HS-5 (cell line): ENCODE measurements at places on chromosomes 1 and 21.

DNA sequence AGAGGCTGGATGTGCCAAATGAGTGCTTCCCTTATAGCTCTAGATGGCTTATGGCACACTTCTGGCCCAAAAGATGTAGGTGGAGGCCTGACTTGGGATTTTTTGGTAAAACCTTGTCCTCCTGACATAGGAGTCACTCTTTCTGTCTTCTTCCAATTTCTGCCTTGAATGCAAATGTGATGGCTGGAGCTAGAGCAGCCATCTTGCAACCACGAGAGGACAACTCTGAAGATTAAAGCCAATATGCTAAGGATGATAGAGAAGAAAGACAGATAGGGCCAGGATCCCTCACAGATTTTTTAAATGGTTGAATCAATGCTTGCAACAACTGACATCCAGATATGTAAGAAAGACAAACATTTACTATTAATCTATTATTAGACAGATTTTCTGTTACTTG lies 8.5 kb upstream of the GPR137B start:
- DNase-seq = no peak

DNA sequence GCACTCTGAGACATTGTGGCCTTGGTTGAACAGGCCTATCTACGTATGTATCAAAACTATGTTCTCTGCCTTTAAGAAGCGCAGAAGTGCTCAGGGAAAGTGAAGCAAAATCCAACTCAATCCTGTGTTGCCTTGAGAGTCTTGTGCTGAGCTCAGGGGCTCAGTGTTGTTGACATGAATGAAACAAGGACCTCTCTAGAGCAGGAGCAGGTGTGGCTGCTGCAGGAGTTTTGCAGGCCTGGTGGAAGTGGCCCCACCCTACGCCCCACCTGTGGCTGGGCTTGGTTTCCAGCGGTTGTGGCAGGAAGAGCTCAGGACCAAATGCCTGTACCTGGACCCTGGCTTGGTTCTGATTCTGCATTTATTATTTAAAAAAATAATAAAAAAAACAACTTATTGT lies 20.9 kb downstream of the CA6 start:
- no peak for DNase-seq

- DNase-seq = no peak
Observed at GRCh38 chr1:154934358-154934948, 2.1 kb downstream of the PMVK start.

DNA sequence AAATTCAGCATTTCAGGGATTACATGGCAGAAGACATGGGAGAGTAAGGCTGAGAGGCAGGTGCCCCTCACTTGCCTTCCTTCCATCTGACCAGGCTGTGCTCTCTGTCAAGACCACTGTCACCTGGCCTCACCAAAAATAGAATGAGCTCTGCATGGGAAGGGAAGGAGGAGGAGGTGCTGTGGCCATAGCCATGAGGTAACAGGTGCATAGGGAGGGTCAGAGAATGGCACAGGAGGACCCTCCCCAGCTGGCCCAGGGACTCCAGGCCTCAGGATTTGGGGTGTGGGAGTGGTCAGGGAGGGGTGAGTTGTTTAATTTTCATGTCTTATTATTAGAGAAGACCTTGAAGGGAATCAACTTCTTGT lies 192.3 kb downstream of the FCRL5 start:
- no peak for DNase-seq

GRCh38 chr1:16981269-16981849 lies 939 bp upstream of the MFAP2 start:
- DNase-seq = peak; percentile 83

- no peak for DNase-seq
Observed at GRCh38 chr21:41972511-41973205, 18.8 kb upstream of the C2CD2 start.

- DNase-seq = no peak
Observed at GRCh38 chr1:85356130-85356529, 79.7 kb upstream of the BCL10 start.

DNA sequence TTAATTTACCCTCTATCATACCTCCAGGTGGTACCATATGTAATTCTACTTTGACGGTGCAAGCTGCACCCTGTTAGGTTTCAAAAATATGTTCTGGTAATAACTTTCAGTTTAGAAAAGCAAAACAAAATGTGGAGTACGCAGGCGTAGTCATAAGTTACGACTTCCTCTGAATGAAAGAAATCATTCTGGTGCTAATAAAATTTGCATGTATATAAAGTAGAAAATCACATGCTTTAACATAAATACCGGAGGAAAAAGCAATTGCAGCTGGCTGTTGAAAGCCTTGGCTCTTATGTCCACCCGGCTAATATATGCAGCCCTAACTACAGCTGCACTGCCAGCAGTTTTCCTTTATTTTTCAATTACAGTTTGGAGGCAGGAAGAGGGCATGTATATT lies 65.2 kb upstream of the TMPRSS15 start:
- DNase-seq = no peak

GRCh38 chr1:3631320-3632260 lies 6.8 kb downstream of the TPRG1L start:
- no peak for DNase-seq

GRCh38 chr1:173914366-173914871 lies 2.7 kb downstream of the SERPINC1 start:
- DNase-seq = no peak

DNA sequence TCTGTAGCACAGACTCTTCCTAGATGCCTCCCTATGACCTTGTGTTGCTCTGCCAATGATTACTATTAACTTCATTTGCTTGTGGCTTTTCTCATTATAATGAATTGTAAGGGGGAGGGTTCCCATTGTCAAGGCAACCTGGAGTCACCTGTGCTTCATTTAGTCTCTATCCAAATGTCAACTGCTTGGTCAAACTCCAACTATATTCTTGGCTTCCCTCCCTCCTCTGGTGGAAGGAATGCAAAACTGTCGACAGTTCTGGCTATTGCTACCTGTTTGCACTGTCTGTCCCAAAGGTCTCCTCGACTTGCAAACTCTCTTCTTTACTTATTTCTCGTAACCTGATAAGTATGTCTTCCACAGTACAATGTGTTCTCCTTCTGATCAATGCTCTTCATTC lies 100.3 kb downstream of the CACNA1E start:
- no peak for DNase-seq

GRCh38 chr1:30147188-30147587 lies 576.2 kb downstream of the MATN1 start:
- no peak for DNase-seq

GRCh38 chr1:28601696-28602095 lies 9.6 kb downstream of the RAB42 start:
- peak; percentile 86 for DNase-seq

DNA sequence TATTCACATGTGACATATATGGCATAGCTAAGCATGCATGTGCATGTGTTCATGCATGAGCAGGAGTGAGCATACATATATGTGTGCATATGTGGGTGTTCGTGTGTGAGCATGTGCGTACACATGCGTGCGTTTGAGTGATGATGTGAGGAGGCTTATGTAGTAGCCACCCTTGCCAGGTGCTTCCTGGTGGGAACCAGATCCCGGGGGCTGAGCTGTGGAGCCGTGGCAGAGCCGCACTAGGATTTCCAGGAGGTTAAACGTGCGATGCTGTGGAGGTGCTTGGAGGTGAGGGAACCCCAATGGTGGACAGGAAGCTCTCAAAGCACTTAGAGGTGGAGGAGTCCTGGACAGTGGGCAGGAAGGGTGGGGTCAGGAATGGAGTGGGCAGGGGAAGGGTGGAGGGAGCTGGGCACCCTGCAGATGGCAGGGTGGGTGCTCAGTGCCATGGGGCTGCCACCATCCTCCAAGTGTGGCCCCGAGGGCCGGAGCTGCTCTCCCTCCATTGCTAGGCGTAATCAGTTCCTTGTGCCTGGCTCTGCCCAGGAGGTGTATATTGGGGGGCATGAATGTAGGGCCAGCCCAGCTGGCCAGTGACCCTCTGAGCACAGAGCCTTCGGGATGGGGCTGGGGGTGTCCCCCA lies 48.5 kb downstream of the COL18A1 start:
- DNase-seq = no peak

GRCh38 chr1:3671371-3672180 lies 19.3 kb downstream of the TP73 start:
- no peak for DNase-seq

GRCh38 chr1:208513799-208514198 lies 269.6 kb upstream of the PLXNA2 start:
- DNase-seq = no peak

DNA sequence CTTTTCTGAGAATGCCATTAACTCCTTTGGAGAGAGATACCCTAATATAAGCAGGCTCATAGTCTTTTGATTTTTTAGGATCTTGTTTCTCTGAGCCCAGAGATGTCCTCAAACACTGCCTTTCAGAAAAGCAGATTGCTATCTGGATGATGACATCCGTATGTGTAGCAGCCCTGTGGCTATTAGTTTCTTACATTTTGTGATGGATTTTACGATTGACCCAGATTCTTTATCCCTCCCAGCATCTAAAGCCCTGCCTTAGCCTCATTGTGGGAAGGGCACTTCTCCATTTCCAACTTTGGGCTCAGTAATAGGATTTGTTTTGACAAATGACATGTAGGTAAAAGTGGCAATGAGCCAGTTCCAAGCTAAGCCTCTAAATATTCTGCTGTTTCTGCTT lies 300.3 kb downstream of the TTLL7 start:
- no peak for DNase-seq

DNA sequence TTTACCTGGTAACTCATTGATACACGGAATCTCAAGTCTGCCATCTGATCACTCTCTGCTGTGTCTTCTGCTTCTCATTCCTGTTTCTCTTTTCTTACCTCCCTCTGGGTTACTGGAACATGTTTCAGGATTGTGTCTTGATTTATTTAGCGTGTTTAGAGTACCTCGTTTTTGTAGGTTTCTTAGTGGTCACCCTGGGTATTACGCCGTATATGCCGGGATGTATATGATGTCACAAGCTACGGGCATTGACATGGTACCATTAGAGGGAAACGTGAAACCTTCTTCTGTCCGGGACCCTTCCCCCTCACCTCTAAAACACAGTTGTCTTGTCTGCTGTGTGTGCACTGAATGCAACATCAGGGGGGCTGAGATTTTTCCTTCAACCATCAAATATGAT lies 2.8 kb downstream of the ACTRT2 start:
- DNase-seq = no peak

DNA sequence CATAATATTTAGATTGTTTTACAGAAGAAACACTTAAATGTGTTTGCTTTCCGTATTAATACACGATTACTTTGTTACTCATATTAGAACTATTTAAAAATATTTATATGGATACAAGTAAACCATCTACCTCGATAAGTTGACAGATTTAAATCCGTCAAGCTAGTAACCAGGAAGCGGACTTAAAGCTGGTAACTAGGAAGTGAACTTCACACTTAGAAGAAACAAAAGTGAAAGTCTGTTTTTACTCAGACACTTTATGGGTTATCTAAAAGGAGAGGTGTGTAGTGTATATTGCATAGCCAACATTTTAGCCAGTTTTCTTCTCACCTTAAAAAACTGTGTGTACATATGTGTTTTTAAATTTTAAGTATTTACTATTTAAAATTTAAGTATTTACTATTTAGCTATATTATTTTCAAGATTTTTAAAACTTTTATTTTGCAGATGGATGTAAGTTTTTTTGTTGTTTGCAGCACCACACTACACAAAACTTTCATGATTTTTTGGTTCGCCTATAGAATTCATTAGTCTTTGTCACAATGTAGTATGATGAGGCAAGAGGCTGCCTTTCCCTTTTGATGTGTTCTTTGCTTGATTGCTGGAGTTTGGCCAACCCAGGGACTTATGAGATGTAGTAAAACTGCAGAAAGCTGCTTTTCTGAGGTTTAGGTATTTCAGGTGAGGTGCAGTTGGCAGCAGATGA lies 2.7 kb downstream of the USP25 start:
- no peak for DNase-seq

GRCh38 chr1:206516728-206516990 lies 9.3 kb downstream of the RASSF5 start:
- no peak for DNase-seq

GRCh38 chr1:236407059-236407458 lies 13.0 kb downstream of the EDARADD start:
- no peak for DNase-seq

- DNase-seq = no peak
Observed at GRCh38 chr1:167175901-167176300, 44.8 kb upstream of the POU2F1 start.

- DNase-seq = peak; percentile 49
Observed at GRCh38 chr1:201916649-201917249, 28.1 kb downstream of the SHISA4 start.

- no peak for DNase-seq
Observed at GRCh38 chr1:205772607-205773032, 2.7 kb downstream of the RAB29 start.

DNA sequence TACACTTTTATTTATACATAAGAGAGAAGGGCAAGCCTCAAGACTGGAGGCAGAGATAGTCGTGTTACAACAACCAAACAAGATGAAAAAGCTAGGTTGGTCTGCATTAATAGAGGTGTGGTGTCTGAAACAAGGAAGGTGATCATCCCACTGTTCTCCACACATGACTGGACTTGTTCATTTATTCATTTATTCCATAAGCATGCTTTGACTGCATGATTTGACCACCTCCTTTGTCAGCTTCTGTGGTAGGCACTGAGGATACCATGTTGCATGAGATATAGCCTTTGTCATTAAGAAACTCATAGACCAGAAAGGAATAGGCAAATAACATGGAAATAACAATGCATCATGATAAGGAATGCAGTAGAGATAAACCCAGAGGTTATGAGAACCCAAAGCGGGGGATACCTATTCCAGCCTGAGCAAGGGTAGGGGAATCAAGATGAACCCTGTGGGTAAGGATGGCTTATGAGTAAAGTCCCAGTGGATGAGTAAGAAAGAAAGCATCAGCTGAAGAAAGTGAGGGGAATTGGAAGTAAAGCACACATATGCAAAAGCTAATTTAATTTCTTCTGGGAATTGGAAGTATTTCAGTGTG lies 173.7 kb upstream of the FGGY start:
- no peak for DNase-seq

- DNase-seq = no peak
Observed at GRCh38 chr1:59446257-59446901, 149.5 kb downstream of the FGGY start.

- DNase-seq = no peak
Observed at GRCh38 chr1:157771661-157772425, 5.1 kb downstream of the FCRL2 start.

DNA sequence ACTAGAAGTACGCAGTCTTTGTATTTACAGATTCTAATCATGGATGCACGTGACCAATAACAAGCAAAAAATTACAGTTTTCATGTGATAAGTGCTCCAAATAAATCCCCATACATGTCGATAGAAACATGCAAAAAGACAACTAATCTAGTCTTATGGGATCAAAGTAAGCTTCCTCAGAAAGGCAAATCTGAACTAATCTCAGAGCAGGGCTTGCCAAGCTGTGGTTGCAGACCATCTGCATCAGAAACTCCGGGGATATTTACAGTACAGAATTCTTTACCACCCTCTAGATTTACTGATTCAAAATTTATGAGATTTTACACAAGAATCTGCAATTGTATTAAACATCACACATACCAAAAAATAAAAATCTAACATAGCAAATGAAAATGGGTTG lies 1435.5 kb downstream of the MRPL39 start:
- DNase-seq = no peak
